ENCODE measurements at places on chromosomes 6 and 20.

GRCh38 chr20:1241456-1241855 lies 15.6 kb downstream of the RAD21L1 start:
- DNase-seq, result no peak

DNA sequence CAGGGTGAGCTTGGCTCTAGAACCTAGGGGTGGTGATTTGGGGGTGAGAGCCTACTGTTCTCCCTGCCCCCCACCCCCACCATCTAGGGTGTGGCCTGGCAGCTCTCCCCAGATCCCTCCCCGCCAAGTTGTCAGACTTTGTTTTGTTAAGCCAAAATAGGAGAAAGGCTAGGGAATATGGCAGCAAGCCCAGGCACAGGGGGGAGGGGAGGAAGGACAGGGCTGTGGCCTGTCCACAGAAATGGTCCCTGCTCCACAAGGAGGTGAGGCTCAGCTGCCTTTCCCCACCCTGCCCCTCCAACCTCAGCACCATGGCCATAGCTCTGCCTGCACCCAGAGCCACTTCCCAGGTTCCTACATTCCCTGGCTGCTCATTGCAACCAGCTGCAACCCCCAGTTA lies 17.2 kb downstream of the SCUBE3 start:
- DNase-seq, result no peak

- DNase-seq, result no peak
Measured at GRCh38 chr6:163341224-163342061, 73.1 kb upstream of the QKI start.

DNA sequence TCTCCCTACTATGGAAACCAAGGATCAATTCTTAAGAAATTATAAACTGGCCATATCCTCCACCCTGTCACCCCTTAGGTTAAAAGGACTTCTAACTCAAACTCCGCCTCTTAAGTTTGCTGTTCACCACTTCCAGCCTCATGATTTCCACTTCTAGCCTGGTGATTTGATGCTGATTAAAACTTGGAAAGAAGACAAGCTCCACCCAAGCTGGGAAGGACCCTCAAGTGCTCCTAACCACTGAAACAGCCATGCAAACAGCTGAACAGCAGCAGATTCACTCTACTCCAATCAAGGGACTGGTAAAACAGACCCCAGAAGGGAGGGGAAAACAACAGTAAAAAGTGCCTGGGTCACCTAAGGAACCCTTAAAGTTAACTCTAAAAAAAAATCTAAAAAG lies 10.3 kb downstream of the LCA5 start:
- no peak for DNase-seq
